ENCODE measurements at places on chromosomes 16 and 17.
A peak's percentile ranks its signal among the peaks of the same experiment; 100 is the strongest.

DNA sequence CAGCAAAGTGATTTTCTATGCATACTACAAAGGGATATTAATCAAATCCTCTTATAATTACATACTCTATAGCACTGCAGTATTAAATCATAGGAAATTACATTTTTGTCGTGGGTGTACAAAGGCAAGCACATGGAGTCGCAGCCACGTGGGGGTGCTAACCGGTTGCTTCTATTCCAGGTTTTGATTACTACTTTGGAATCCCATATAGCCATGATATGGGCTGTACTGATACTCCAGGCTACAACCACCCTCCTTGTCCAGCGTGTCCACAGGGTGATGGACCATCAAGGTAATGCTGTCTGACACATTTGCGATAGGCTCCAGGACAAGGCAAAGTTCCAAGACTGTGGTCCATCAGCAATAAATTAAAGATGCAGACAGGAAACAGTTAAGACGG lies 60.1 kb downstream of the ARSG start:
- no peak for DNase-seq

GRCh38 chr16:138049-138417 lies 440 bp downstream of the NPRL3 start:
- peak; percentile 26 for DNase-seq

DNA sequence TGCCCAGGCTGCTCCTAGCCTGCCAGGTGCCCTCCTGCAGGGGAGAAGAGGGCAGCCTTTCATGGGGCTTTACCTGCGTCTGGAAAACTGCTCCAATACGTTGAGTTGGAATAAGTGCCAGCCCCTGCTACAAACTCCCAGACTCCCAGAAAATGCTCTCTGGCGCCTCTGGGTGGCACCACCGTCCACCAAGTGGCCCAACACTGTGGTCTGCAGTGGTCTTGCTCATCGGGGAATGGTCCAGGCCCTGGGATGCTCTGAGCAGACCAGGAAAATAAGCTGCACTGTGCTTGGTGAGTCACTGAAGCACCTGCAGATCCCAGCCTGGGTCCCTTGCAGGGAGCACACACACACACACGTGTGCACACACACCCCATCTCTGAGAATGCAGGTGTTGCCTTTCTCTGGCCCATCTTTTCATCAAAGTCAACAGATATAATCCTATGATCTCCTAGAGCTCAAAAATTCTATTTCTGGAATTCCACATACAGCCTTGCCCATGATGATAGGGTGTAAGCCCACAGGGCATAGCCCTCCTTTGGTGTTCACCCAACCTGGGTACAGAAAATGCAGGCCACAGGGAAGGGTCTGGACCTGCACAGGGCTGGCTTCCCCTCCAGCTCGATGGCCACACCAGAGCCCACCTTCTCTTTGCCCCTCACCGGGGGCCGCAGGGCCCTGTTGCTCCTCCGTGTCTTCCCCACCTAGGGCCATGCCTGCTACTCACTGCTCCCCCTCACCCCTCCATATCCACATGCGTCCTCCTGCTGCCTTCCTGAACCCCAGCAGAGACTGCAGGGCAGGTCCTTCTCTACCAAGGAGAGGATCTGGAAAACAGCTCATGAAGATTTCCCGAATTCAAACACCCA lies 20.5 kb downstream of the CDIP1 start:
- DNase-seq: no peak

DNA sequence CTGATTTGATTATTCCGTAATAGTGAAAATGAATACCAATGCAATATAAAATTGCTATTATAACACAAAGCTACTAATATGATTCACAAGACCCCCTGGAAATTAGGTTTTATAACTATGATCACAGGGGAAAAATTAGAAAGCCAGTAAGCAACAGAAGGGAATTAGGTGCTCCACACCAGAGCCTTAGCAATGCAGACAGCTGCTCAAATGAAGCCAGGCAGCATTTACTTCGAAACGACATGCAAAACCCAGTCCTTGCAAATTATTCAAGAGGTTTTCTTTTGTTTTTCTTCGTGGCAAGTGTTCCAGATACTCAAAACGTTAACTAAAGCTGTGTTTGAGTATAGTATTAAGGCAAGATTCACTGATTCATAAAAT lies 47.9 kb downstream of the TOX3 start:
- no peak for DNase-seq

Measured in activated naive CD8-positive, alpha-beta T cell treated with anti-CD3 and anti-CD28 coated beads, Interleukin-2, amount 50 U/mL, for 24 hours (primary cell).